ENCODE measurements at places on chromosomes 4 and X. TPM values are rescaled to one million over a fixed set of nuclear protein-coding genes. Genes with fewer than 3 reads are reported as not detected.

GRCh38 chrX:70769659-70770227 is 138.8 kb downstream of the TEX11 start:
- no peak overlapping the region for H3K27ac ChIP-seq
- H3K36me3 ChIP-seq, result no peaks in the 10 kb centered on the region
- no peak overlapping the region for H3K4me3 ChIP-seq
- H3K4me1 ChIP-seq, result no peaks in the 10 kb centered on the region
- no peak for DNase-seq

- no peak overlapping the region for H3K4me3 ChIP-seq
- no peaks in the 10 kb centered on the region for H3K36me3 ChIP-seq
- no peaks in the 10 kb centered on the region for H3K27me3 ChIP-seq
- peaks cover 6% of the 10 kb centered on the region for H3K4me1 ChIP-seq
- DNase-seq, result no peak
- no peak overlapping the region for H3K27ac ChIP-seq
Measured at GRCh38 chr4:160562661-160563060, 1459.8 kb downstream of the RAPGEF2 start.

DNA sequence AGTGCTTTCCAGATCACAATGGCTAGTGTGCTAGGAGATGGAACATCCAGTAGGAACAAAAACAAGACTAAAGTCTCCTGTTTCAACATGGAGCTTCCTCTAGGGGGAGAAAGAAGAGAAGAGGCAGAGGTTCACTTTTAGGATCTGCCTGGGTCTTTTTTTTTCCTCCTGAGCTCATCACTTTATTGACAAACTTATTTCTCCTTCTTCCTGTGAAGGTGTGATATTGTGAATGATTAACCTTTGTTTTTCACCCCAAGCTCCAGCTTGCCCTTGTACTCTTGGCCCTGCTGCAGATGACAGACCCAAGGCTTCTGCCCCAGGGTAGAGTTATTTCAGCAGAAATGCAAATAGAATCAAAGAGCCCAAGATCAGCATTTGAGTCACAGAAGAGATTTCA is 13.5 kb downstream of the PAGE4 start:
- H3K36me3 ChIP-seq, result no peaks in the 10 kb centered on the region
- H3K27me3 ChIP-seq, result no peaks in the 10 kb centered on the region
- no peak for DNase-seq
- H3K4me3 ChIP-seq, result no peak overlapping the region

GRCh38 chrX:80807606-80807991 is 2.1 kb downstream of the BRWD3 start:
- H3K4me3 ChIP-seq, result peak overlapping the region; percentile 83
- peaks cover 2% of the 10 kb centered on the region for H3K36me3 ChIP-seq
- H3K4me1 ChIP-seq, result peaks cover 15% of the 10 kb centered on the region
- H3K27me3 ChIP-seq, result no peaks in the 10 kb centered on the region
- DNase-seq, result no peak

DNA sequence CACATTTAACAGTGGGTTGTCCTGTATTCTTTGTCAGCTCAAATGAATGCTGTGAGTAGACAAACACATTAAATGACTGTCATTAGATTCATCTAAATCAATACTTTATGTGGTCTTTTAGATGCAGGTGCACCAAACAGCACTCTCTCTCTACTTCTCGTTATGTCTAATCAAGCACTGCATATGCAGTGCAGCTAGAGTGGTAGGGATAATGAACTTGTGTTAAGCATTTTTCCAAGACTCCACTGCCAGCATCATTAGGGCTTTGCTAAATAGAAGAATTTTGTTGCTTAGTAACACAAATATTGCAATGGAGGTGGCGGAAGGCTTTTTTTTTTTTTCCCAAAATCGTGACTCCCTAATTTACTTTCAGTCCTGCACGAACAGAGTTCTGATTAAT is 447.0 kb upstream of the GALNT7 start:
- DNase-seq, result no peak
- H3K36me3 ChIP-seq, result no peaks in the 10 kb centered on the region
- H3K27me3 ChIP-seq, result no peaks in the 10 kb centered on the region
- H3K27ac ChIP-seq, result no peak overlapping the region

- no peak overlapping the region for H3K4me3 ChIP-seq
- DNase-seq, result no peak
- H3K4me1 ChIP-seq, result peaks cover 4% of the 10 kb centered on the region
- no peaks in the 10 kb centered on the region for H3K36me3 ChIP-seq
- peaks cover 19% of the 10 kb centered on the region for H3K27me3 ChIP-seq
Measured at GRCh38 chr4:83381173-83381572, 46.5 kb upstream of the HPSE start.

GRCh38 chr4:44916411-44916810 is 190.1 kb upstream of the GNPDA2 start:
- H3K27ac ChIP-seq, result no peak overlapping the region
- no peak for DNase-seq
- H3K4me3 ChIP-seq, result no peak overlapping the region
- no peaks in the 10 kb centered on the region for H3K4me1 ChIP-seq
- H3K36me3 ChIP-seq, result no peaks in the 10 kb centered on the region
- peaks cover 5% of the 10 kb centered on the region for H3K27me3 ChIP-seq

GRCh38 chr4:18021470-18021719 is 160 bp downstream of the LCORL start:
- no peaks in the 10 kb centered on the region for H3K36me3 ChIP-seq
- peaks cover 21% of the 10 kb centered on the region for H3K4me1 ChIP-seq
- no peaks in the 10 kb centered on the region for H3K27me3 ChIP-seq
- no peak for DNase-seq
- peak overlapping the region; percentile 86 for H3K27ac ChIP-seq
- peak overlapping the region; percentile 91 for H3K4me3 ChIP-seq

DNA sequence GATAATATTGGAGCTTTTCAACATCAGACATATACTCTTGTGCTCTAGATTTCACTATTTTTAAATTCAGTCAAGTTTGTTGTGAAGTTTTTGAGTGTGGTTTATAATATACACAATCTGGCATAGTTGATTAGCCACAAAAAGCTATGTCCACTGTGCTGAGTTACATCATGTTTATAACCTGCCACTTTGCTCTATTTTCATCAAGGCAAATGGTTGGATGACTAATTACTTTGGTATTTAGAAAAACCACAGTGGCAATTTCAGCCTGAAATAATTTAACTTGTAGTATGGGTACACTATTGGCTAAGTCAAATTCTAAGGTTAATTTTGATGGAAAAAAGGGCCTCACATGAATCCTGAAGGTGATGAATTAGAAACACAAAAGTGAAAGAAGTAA is 262.6 kb downstream of the C4orf33 start:
- H3K36me3 ChIP-seq, result no peaks in the 10 kb centered on the region
- no peak overlapping the region for H3K4me3 ChIP-seq
- H3K4me1 ChIP-seq, result peaks cover 29% of the 10 kb centered on the region
- DNase-seq, result no peak
- no peak overlapping the region for H3K27ac ChIP-seq

Gene SPON2
- 149 TPM for total RNA-seq

Gene LRPAP1
- 153 TPM for total RNA-seq
